ENCODE measurements at places on chromosomes 3 and 15.

DNA sequence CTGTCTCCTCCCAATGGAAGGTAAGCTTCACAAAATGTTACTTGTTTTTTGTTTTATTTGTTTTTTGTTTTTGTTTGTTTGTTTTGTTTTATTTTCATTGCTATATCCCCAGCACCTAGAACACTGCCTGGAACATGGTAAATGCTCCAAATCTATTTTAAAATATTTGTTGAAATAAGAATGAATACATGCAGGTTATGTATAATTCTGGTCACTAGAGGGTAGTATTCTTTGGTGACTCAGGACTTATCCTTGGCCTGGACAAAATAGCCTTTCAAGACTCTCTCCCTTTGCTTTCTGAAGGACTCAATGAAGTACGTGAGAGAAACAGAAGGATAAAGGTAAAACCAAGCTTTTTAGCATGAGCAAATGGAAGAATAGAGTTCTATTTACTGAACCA lies 46.9 kb upstream of the PPP2R3A start:
- no peak for DNase-seq

- no peak for DNase-seq
Observed at GRCh38 chr15:34729886-34730285, 24.9 kb downstream of the GJD2 start.

DNA sequence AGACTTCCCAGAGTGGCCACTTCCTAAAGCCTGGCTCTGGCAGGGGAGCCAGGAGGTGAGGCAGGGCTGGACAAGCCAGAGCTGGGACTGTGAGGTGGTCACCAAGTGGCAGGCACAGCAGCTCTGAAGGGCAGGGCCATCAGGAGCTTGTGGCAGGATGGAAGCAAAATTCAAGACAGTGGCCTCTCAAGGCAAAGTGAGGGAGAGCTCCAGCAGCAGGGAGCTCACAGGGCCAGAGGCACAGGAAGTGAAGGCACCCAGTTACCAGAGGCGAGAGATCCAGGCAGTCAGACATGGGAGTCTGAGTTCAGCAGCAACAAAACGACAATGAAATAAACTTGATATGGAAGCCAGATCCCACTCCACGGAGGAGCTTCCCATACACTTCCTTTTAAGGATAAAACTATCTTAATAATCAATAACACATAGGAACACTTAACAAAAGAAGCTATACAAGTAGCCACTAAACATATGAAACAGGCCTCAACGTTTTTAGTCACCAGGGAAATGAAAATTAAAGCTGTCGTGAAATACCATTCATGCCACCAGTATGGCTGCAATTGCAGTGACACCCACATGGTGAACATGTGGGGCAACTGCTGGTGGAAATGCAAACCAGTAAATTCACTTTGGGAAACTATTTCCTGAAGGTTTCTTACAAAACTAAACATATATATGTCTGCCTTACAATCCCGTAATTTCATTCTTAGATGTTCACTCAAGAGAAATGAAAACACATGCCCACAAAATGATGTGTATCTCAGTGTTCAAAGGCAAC lies 35.4 kb upstream of the TMEM158 start:
- DNase-seq: no peak

DNA sequence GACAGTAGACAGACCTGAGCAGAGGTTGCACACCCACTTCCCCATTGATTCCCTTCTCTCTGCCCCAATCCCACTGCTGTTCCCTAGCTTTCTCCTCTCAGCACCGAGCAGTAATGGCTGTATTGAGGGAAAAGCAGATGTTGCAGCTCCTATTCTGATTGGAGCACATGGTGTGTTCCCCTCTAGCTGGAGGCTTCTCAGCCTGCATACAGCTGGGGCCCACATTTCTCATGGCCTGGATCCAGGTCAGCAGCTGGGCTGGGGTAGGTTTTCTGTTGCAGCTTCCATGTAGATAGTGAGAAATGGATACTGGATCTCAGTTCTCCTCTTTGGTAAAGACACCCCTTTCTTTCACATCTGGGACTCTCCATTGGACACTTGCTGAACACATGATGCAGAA lies 50.1 kb downstream of the RYR3 start:
- no peak for DNase-seq

Data from activated CD4-positive, alpha-beta T cell treated with anti-CD3 and anti-CD28 coated beads for 24 hours (primary cell).